ENCODE measurements at places on chromosomes 2 and 18.

GRCh38 chr2:105252271-105252670 lies 10.7 kb downstream of the GPR45 start:
- no peak for DNase-seq

DNA sequence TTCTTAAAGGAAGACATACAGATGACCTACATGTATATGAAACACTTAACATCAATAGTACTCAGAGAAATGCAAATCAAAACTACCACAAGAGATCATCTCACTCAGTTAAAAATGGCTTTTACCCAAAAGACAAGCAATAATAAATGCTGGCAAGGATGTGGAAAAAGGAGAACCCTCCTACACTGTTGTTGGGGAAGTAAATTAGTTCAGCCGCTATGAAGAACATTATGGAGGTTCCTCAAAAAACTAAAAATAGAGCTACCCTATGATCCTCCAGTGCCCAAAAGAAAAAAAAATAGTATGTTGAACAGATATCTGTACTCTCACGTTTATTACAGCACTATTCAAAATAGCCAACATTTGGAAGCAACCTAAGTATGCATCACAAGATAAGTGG lies 1579.4 kb upstream of the TMEFF2 start:
- DNase-seq = no peak

- DNase-seq = no peak
These were observed 27.2 kb downstream of the STEAP3 start for GRCh38 chr2:119250718-119251290.

- DNase-seq = no peak
These were observed 136.4 kb downstream of the DYSF start for GRCh38 chr2:71589763-71590162.

DNA sequence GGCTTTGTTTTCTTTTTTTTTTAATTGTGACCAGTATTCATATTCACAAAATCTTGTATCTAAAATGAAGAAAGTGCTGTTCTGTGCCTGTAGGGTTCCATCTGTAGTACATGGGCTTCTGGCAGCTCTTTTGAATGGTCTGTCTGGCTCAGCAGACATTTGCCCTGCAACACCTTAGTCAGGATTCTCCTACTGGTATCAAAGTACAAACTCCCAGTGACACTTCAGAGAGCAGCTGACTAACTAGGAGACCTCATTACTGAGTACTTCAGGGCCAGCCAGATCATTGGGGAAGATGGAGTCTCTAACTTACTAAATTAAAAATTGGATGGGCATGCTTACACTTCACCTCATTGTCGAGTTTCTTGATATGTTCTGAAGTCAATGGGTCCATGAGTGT lies 39.7 kb downstream of the GRHL1 start:
- no peak for DNase-seq

DNA sequence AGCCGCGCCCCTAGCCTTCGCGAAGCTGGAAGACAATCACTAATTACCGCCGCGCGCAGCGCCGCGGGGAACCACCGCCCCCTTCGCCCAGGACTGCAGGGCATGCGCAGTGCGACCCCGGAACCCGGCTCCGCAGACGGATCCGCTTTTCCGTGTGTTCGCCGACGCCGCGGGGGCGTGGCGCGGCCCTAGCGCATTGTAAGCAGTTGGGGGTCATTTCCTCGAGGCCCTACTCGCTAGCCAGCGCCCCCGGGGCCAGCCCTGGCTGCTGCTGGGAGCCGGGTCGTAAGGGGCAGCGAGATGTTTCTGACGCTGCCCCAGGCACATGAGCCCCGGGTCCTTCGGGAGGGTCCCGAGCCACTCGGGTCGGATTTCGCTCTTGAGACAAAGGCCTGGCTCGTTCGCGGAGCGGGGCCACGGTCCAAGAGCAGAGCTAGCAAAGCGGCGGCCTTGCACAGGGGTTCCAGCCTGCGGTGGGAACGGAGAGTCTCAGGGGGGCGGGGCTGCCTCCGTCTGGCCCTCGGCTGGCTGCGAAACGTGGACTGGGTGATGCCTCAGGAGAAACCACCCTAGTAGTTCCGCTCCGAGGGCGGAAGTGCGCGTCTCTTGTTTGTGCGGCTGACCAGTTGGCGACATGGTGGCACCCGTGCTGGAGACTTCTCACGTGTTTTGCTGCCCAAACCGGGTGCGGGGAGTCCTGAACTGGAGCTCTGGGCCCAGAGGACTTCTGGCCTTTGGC lies at the start of the genes ELP2 and SLC39A6:
Gene ELP2, plus strand, starts transcription at position 600 of the 739 bp plus-strand sequence. Its CDS starts 35 bp downstream, at position 635.
Gene SLC39A6, minus strand, starts transcription at position 41 of the 739 bp plus-strand sequence. CDS start 2,333 bp downstream, outside the sequence.
- DNase-seq = peak; percentile 92

- DNase-seq = no peak
These were observed 52.7 kb downstream of the TAF1B start for GRCh38 chr2:9895669-9896590.

DNA sequence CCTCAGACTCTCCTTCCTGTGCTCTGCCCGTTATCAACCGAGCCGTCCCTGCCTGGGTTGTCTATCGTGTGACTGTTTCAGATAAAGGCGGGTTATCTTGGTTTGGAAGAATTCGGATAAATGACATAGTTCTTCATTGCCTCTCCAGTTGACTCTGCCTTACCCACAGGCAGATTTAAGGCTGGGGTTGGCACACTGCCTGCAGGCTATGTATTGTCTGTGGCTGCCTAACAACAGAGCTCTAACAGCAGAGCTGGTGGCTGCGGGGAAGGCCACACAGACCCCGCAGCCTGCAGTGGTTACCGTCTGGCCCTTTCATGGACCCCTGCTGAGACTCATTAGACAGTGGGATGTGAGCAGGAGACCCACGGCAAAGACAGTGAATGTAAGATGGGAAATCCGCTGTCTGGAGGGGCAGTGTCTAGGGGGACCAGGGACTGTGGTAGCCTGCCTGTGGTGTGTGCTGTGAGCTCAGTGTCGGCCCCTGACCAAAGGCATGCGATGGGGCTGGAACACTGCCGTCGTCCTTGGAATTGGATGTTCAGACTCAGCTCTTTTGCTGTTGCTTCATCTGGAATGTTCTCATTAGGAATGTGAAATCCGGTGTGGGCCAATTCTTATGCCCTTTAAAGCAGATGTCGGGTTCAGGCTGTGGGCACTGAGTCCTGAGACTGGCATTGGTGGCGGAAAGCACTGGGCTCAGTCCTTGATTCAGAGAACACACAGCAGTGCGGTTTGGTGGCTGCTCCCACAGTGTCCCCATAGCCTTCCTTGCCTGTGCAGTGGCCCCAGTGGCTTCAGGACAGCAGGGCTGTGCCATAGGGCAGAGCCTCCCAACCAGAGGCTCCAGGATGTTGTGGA lies 44.5 kb downstream of the SH3RF3 start:
- no peak for DNase-seq

GRCh38 chr18:44876755-44877154 lies 196.1 kb downstream of the SETBP1 start:
- no peak for DNase-seq

- DNase-seq = no peak
These were observed 1067.7 kb upstream of the FAM98A start for GRCh38 chr2:34666821-34667220.

GRCh38 chr18:63224630-63225029 lies 94.9 kb downstream of the BCL2 start:
- no peak for DNase-seq

GRCh38 chr2:86072271-86072858 lies 33.3 kb downstream of the POLR1A start:
- peak; percentile 76 for DNase-seq

GRCh38 chr18:67783196-67783946 lies 266.9 kb upstream of the DSEL start:
- DNase-seq = no peak

All from C1 segment of cervical spinal cord (tissue), 14 donors.